ENCODE measurements at places on chromosomes 2 and 18. TPM values are rescaled to one million over a fixed set of nuclear protein-coding genes. Genes with fewer than 3 reads are reported as not detected.

Gene CDH19
- not detected for total RNA-seq

GRCh38 chr18:711310-711656 is 1.1 kb downstream of the ENOSF1 start:
- no peak for DNase-seq

GRCh38 chr2:19574778-19575260 is 216.4 kb upstream of the OSR1 start:
- DNase-seq, result no peak

GRCh38 chr2:101696272-101697123 is 1.0 kb upstream of the MAP4K4 start:
- no peak for DNase-seq

- DNase-seq, result no peak
These were observed 26.5 kb downstream of the NCKAP1 start for GRCh38 chr2:183011743-183012142.

GRCh38 chr18:63326011-63326410 is 6.4 kb upstream of the BCL2 start:
- DNase-seq, result no peak

DNA sequence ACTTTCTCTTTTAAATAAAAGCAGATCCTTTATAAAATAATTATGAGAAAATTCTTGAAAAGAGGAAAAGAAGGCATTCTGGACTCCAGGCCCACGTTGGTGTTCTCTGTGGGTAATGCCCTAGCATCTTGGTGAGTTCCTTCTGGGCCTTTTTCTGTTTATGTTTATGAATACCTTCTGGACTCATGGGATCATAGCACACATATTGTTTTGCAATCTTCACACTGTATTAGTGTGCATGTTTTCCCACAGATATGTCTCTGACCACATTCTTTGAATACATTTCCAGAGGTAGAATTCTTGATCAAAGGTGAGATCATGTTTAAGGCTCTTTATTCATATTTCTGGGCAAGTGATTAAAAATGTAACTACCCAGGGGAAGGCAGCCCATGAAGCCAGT is 15.9 kb downstream of the GLI2 start:
- no peak for DNase-seq

- peak; percentile 87 for DNase-seq
These were observed 43.7 kb downstream of the MEX3C start for GRCh38 chr18:51153659-51154371.

Data from OCI-LY7 (cell line).